Activated CD8-positive, alpha-beta memory T cell treated with anti-CD3 and anti-CD28 coated beads, Interleukin-2, amount 10 ng/mL, durations not matched to agents 7 days and 5 days (primary cell): ENCODE measurements at places on chromosomes 7 and 10. TPM values are rescaled to one million over a fixed set of nuclear protein-coding genes. Genes with fewer than 3 reads are reported as not detected.

GRCh38 chr7:71574153-71574860 is 442.4 kb downstream of the GALNT17 start:
- DNase-seq, result no peak
- H3K27ac ChIP-seq, result no peak overlapping the region
- H3K4me3 ChIP-seq, result no peak overlapping the region
- no peaks in the 10 kb centered on the region for H3K36me3 ChIP-seq
- no peaks in the 10 kb centered on the region for H3K27me3 ChIP-seq
- H3K4me1 ChIP-seq, result no peaks in the 10 kb centered on the region

DNA sequence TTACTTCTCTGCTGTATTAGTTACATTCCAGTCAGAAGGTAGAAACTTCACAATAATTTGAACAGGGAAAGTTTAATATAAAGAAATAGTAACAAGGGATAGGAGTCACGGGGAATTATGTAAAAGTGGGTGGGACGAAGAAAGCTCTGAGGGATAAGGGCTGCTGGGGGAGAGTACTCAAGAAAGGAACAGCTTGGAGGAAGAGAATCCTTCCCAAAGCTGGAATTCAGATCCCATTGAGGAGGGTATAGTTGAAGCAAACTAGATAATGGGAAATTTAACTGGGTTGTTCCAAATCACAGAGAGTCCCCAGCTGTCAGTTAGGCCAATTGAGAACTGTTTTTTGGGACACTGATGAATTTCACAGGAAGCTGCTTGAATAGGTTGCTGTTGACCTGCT is 53.2 kb upstream of the MACC1 start:
- no peaks in the 10 kb centered on the region for H3K27me3 ChIP-seq
- no peak for DNase-seq
- H3K4me1 ChIP-seq, result peaks cover 5% of the 10 kb centered on the region
- H3K4me3 ChIP-seq, result no peak overlapping the region

DNA sequence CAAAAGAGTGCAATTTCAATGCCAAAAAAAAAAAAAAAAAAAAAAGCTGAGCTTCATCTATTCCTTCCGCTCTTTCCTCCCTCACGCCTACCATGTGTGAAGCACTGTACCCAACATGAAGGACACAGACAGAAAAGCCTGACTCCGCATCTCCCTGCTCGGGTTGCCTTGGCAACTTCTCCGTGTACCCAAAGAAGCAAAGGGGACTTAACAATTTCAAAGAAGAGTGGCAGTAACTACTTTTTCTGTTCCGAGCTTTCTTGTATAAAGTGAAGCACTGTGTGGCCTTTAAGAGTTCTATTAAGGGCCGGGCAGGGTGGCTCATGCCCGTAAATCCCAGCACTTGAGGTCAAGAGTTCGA is 177.7 kb downstream of the PRKCQ start:
- peaks cover 3% of the 10 kb centered on the region for H3K36me3 ChIP-seq
- peaks cover 17% of the 10 kb centered on the region for H3K27me3 ChIP-seq
- H3K27ac ChIP-seq, result no peak overlapping the region
- DNase-seq, result no peak
- no peak overlapping the region for H3K4me3 ChIP-seq

GRCh38 chr10:113540845-113541548 is 11.9 kb upstream of the HABP2 start:
- peaks cover 25% of the 10 kb centered on the region for H3K27me3 ChIP-seq
- H3K4me1 ChIP-seq, result peaks cover 10% of the 10 kb centered on the region
- no peaks in the 10 kb centered on the region for H3K36me3 ChIP-seq
- no peak overlapping the region for H3K4me3 ChIP-seq
- H3K27ac ChIP-seq, result no peak overlapping the region
- no peak for DNase-seq

DNA sequence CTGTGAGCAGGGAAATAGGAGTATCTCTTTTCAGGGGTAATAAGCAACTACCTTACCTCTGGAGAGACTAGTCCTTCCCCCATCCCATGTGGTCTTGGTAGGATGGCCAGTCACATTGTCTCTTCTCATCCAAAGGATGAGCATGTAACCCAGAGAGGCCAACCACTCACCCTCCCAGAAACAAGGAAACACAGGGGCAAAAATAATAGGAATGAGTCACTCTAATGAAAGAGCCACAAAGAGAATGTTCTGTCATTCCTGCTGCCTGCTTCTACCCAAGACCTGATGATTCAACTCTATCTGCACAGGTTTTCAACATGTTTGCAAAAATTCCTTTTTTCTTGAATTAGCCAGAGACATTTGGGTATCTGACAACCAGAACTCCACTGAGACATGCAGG is 99.3 kb upstream of the NFE2L3 start:
- no peaks in the 10 kb centered on the region for H3K36me3 ChIP-seq
- DNase-seq, result no peak

Gene NKX6-2
- not detected for total RNA-seq

Gene SFRP5
- total RNA-seq, result not detected

DNA sequence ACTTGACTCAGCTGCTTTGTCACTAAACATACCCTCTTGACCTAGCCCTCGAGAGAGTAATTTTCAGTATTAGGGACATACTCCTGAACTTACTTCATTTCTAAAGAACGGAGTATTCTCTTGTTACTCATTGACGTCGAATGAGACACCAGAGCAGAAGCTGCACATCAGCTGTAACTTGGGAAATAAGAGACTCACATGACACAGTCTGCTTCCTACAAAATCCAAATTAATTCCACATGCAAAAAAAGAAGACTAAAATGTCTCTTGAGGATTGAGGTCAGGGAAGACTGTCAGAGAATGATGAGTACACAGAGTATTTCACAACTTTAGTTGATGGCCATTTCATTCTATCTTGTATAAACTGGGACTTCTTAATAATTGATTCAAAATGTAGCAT is 114.7 kb upstream of the EGFR start:
- no peak overlapping the region for H3K27ac ChIP-seq
- no peak overlapping the region for H3K4me3 ChIP-seq
- no peak for DNase-seq
- no peaks in the 10 kb centered on the region for H3K36me3 ChIP-seq
- no peaks in the 10 kb centered on the region for H3K27me3 ChIP-seq

DNA sequence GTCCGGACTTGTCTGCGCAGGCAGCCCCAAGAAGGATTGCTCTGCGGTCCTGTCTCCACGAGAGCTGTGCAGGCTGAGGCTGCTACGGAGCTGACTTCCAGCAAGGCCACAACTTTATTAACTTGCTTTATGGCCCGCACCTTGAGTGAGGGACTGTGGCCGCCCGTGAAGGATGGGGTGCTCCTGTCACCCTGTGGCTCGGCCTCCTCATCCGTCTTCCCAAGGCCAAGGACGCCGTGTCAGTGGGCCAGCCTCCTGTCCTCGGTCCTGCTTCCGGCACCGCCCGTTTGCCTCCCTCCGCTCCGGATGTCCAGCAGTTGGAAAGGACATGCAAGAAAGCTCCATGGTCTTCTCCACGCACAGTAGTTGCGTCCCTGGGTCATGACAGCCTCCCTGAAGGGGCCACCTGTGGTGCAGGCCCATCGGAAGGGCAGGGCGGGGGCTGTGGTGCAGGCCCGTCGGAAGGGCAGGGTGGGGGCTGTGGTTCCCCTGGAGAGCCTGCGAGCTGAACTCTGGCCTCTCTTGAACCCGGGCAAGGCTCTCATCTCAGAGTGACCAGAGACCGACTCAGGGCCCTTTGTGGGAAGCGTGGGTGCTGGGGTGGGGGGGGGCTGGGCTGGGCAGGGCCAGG is 87.1 kb downstream of the NKX6-2 start:
- DNase-seq, result no peak
- H3K27me3 ChIP-seq, result no peaks in the 10 kb centered on the region
- H3K36me3 ChIP-seq, result peaks cover 3% of the 10 kb centered on the region
- H3K27ac ChIP-seq, result no peak overlapping the region
- H3K4me1 ChIP-seq, result peaks cover 18% of the 10 kb centered on the region
- H3K4me3 ChIP-seq, result no peak overlapping the region

DNA sequence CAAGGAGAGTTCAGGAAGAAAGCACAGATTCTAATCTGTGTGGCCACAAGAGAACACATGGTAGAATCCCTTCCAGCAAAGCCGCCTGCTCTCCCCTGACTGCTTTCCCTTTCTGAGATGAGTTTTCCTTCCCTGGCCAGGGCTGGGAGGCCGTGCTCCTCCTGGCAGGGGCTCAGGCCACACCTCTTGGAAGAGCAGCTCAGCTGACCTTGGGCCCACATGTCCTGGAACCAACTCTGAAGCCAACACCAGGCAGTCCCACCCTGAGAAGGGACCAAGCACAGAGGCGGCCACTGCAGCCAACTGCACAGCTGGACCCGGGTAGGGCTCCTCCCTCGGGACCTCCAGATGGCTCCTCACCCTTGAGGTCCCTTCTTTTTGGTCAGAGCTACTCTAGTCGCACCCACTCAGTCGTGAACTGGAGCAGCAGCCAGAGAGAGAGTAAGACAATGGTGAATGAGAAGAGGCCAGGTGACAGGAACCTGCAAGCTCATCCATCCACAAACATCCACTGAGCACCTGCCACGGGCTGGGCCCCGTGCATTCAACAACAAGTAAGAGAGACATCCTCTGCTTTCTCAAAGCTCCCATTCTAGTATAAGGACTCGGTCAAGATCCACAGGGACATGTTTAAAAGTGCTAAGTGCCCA is 40.3 kb downstream of the FAM53B start:
- no peak overlapping the region for H3K4me3 ChIP-seq
- H3K27ac ChIP-seq, result peak overlapping the region; percentile 96
- no peaks in the 10 kb centered on the region for H3K27me3 ChIP-seq
- peaks cover 96% of the 10 kb centered on the region for H3K4me1 ChIP-seq
- H3K36me3 ChIP-seq, result peaks cover 18% of the 10 kb centered on the region

DNA sequence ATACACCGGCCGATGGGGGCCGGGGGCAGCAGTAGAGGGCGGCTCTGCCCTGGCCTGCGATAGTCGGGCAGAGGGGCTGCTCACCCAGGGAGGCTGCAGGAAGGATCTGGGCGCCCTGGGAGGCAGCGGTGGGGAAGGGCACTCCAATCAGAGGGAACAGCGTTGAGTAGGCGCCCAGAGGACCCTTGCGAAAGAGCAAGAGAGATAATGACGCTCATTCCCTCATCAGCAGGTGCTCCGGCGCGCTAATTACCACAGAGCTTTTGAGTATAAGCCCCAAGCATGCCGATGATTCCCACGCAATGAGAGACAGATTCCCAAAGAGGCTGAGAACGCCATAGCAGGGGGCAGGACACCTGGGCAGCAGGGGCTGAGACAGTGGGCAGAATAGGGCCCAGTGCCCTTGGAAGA is 215.3 kb downstream of the MAD1L1 start:
- H3K27ac ChIP-seq, result no peak overlapping the region
- DNase-seq, result no peak
- no peaks in the 10 kb centered on the region for H3K27me3 ChIP-seq
- H3K4me1 ChIP-seq, result peaks cover 3% of the 10 kb centered on the region
- no peaks in the 10 kb centered on the region for H3K36me3 ChIP-seq

Gene LRRC18
- not detected for total RNA-seq

Gene PTF1A
- total RNA-seq, result not detected

Gene LBX1
- not detected for total RNA-seq

Gene NKX1-2
- not detected for total RNA-seq
